T-cell (primary cell): ENCODE measurements at places on chromosomes 4 and X.

DNA sequence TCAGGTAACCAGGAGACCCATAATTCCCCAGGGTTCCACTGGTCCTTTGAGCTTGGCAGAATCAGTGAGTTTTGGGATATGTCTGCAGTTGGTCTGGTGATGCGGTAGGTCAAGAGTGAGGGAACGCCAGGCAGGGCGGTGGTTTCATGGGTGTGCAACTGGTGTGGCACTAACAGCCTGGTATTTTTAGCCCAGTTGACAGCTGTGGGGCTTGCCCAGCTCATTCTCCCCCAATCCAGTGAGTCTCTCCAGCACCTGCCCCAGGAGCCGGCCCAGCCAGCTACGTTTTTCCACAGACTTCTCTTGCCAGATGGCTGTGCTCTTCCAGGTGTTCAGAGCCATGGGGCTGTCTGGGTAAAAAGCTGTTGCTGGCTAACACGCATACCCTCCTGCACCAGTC lies 1019.9 kb downstream of the CCSER1 start:
- no peak overlapping the region for H3K27ac ChIP-seq
- H3K4me3 ChIP-seq, result no peak overlapping the region
- H3K4me1 ChIP-seq, result no peaks in the 10 kb centered on the region
- no peaks in the 10 kb centered on the region for H3K36me3 ChIP-seq
- H3K27me3 ChIP-seq, result no peaks in the 10 kb centered on the region

DNA sequence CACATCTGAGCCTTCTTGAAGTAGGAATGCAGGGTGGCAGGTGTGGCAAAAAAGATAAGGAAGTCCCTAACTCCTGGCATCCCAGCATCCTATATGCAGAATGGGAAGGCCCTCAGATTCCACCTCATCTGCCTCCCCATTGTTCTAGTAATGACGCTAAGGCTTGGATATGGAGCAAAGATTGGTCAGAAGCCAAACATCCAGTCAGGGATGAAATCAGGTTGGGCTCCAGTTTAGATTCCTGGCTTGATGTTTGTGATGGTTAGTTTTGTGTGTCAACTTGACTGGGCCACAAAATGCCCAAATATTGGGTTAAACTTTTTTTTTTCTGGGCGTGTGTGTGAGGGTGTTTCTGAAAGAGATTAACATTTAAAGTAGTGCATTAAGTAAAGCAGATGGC lies 39.6 kb upstream of the MAGEA4 start:
- no peaks in the 10 kb centered on the region for H3K4me1 ChIP-seq
- no peaks in the 10 kb centered on the region for H3K27me3 ChIP-seq
- H3K36me3 ChIP-seq, result no peaks in the 10 kb centered on the region
- no peak overlapping the region for H3K4me3 ChIP-seq
- H3K27ac ChIP-seq, result no peak overlapping the region
- no peak for DNase-seq

GRCh38 chr4:74444891-74445642 lies at the start of gene AREG:
AREG (plus strand) TSS chr4:74445136; CDS start chr4:74445346, 210 bp downstream.
- peak within 1 kb of the TSS; percentile 87 for H3K4me3 ChIP-seq
- peak within 1 kb of the TSS; percentile 92 for H3K27ac ChIP-seq
- H3K27me3 ChIP-seq, result no peaks in the 10 kb centered on the region
- H3K36me3 ChIP-seq, result no peaks in the 10 kb centered on the region
- DNase-seq, result peak; percentile 94

GRCh38 chrX:119512146-119512800 lies 44.0 kb downstream of the SLC25A5 start:
- H3K4me3 ChIP-seq, result no peak overlapping the region
- no peak overlapping the region for H3K27ac ChIP-seq
- H3K27me3 ChIP-seq, result no peaks in the 10 kb centered on the region
- no peak for DNase-seq
- no peaks in the 10 kb centered on the region for H3K4me1 ChIP-seq

- no peaks in the 10 kb centered on the region for H3K36me3 ChIP-seq
- H3K27ac ChIP-seq, result no peak overlapping the region
- no peaks in the 10 kb centered on the region for H3K27me3 ChIP-seq
- H3K4me3 ChIP-seq, result no peak overlapping the region
- peaks cover 9% of the 10 kb centered on the region for H3K4me1 ChIP-seq
Observed at GRCh38 chr4:99859618-99860017, 34.6 kb downstream of the LAMTOR3 start.

- no peaks in the 10 kb centered on the region for H3K36me3 ChIP-seq
- no peak overlapping the region for H3K4me3 ChIP-seq
- DNase-seq, result no peak
- no peak overlapping the region for H3K27ac ChIP-seq
- no peaks in the 10 kb centered on the region for H3K27me3 ChIP-seq
- no peaks in the 10 kb centered on the region for H3K4me1 ChIP-seq
Observed at GRCh38 chrX:44433556-44433955, 90.1 kb upstream of the EFHC2 start.

- no peaks in the 10 kb centered on the region for H3K27me3 ChIP-seq
- H3K27ac ChIP-seq, result no peak overlapping the region
- H3K36me3 ChIP-seq, result no peaks in the 10 kb centered on the region
- no peak for DNase-seq
- no peak overlapping the region for H3K4me3 ChIP-seq
Observed at GRCh38 chr4:140609548-140610425, 41.0 kb upstream of the UCP1 start.

- no peaks in the 10 kb centered on the region for H3K4me1 ChIP-seq
- no peak overlapping the region for H3K4me3 ChIP-seq
- DNase-seq, result no peak
- H3K27ac ChIP-seq, result no peak overlapping the region
- no peaks in the 10 kb centered on the region for H3K27me3 ChIP-seq
- H3K36me3 ChIP-seq, result peaks cover 13% of the 10 kb centered on the region
Observed at GRCh38 chr4:139036885-139037284, 21.3 kb downstream of the NOCT start.

DNA sequence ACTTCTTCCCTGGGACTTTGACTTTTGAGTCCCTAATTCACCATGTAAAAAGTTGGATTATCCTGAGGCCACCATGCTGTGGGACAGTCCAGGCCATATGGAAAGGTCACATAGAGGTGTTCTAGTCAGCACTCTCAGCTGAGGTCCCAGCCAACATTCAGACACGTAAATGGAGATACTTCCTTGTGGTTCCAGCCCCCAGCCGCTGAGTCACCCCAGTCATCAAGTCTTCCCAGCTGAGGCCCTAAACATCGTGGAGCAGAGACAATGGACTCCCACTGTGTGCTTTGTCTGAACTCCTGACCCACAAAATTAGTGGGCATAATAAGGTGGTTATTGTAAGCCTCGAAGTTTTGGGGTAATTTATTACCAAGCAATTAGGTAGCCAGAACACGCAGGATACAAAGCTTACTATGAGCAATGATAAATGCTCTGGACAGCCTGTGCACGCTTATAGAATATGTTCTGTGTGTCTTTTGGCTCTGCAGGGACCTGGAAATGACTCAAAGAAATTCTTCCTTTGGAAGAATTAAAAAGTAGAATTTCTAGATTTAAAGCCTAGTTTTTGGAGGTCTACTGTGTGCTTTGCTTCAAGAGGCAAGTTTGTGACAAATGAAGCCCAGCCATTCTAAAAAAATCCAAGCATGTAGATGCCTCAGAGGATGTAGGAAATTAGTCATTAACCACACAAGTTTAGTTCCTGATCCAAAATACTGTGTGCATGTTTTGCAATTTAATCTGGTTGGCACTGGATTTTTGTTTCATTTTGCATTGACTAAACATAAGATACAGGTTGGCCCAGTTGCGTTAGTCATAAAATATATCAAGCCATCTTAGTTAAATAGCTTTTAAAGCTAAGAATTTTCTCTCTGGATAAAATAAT lies 33.2 kb upstream of the SLC9A7 start:
- no peak overlapping the region for H3K4me3 ChIP-seq
- DNase-seq, result no peak
- H3K27me3 ChIP-seq, result no peaks in the 10 kb centered on the region
- no peaks in the 10 kb centered on the region for H3K36me3 ChIP-seq
- H3K27ac ChIP-seq, result no peak overlapping the region

- no peaks in the 10 kb centered on the region for H3K36me3 ChIP-seq
- no peak overlapping the region for H3K27ac ChIP-seq
- H3K4me1 ChIP-seq, result no peaks in the 10 kb centered on the region
- DNase-seq, result no peak
Observed at GRCh38 chr4:22238742-22239141, 277.1 kb downstream of the ADGRA3 start.
